ENCODE measurements at places on chromosomes 6 and 20. TPM values are rescaled to one million over a fixed set of nuclear protein-coding genes. Genes with fewer than 3 reads are reported as not detected.

Gene SLC2A10
- total RNA-seq = not detected

Gene MAS1
- total RNA-seq = not detected

Gene GGT7
- 20.9 TPM for total RNA-seq

Gene SLC17A1
- not detected for total RNA-seq

Gene SERPINB1
- total RNA-seq = 38.1 TPM

Gene COL21A1
- not detected for total RNA-seq

Gene RNF144B
- 1.6 TPM for total RNA-seq

Gene SPATS1
- total RNA-seq = not detected

Gene WFDC2
- total RNA-seq = not detected

DNA sequence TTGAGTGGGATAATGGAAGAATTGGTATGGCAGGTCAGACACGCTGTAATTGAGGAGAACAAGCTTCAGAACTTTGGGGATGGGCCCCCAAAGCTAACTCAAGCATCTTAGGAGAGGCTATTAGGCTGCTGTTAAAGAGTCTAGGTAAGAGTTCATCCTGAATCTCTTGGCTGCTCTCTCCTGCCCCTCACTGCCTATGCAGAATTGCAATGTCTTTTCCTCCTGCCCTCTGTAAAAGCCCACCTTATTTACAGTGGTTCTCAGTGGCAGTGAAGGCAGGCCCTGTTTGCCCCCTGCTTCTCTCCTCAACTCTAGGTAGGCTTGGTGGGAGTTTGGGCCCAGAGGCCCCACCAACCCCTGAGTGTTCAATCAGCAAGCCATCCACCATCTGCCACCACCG is 55.0 kb downstream of the LYRM2 start:
- no peaks in the 10 kb centered on the region for H3K36me3 ChIP-seq
- no peak overlapping the region for H3K4me3 ChIP-seq
- H3K4me1 ChIP-seq = no peaks in the 10 kb centered on the region
- no peak overlapping the region for H3K27ac ChIP-seq
- no peak for DNase-seq

DNA sequence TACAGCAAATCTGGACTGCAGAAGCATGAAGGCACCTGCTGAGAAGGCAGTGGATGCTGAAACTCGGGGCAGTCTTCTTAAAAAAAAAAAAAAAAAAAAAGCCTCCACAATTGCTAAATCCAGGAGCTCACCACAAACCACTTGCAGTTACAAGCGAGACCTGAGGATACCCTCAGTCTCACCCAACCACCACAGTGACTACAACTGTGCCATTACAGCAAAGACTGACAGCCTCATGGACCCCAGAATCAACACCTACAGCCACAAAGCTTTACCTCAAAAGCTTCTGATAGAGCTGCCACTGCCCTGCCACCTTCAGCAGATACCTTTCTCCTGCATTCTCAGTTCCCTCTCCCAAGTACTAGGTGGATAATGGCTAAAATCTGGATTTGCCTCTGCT is 9.0 kb downstream of the COL21A1 start:
- no peaks in the 10 kb centered on the region for H3K27me3 ChIP-seq
- H3K4me1 ChIP-seq = no peaks in the 10 kb centered on the region
- H3K36me3 ChIP-seq = no peaks in the 10 kb centered on the region
- no peak overlapping the region for H3K4me3 ChIP-seq
- H3K27ac ChIP-seq = no peak overlapping the region

GRCh38 chr6:159037756-159038290 is 7.0 kb downstream of the TAGAP start:
- DNase-seq = no peak
- no peaks in the 10 kb centered on the region for H3K27me3 ChIP-seq
- H3K36me3 ChIP-seq = peaks cover 80% of the 10 kb centered on the region

- no peaks in the 10 kb centered on the region for H3K27me3 ChIP-seq
- no peak overlapping the region for H3K4me3 ChIP-seq
- no peak for DNase-seq
Measured at GRCh38 chr6:168623736-168624135, 182.8 kb downstream of the SMOC2 start.

GRCh38 chr6:4023240-4023639 is 55.7 kb downstream of the FAM217A start:
- no peaks in the 10 kb centered on the region for H3K27me3 ChIP-seq
- peaks cover 77% of the 10 kb centered on the region for H3K4me1 ChIP-seq
- peak overlapping the region; percentile 95 for H3K4me3 ChIP-seq
- DNase-seq = no peak
- H3K27ac ChIP-seq = peak overlapping the region; percentile 99

DNA sequence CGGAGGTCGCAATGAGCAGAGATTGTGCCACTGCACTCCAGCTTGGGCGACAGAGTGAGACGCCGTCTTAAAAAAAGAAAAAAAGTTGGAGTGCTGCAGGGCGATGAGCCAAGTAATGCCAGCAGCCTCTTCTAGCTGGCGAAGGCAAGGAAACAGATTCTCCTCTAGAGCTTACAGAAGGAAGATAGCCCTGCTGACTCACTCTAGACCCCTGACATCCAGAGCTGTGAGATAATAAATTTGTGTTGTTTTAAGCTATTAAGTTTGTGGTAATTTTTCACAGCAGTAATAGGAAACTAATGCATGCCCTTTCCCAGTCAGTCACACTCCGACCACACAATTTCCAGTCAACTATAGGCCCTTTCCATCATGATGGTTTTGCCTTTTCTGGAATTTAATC is 16.4 kb downstream of the PRSS16 start:
- no peak overlapping the region for H3K4me3 ChIP-seq
- no peaks in the 10 kb centered on the region for H3K4me1 ChIP-seq
- DNase-seq = no peak
- H3K36me3 ChIP-seq = no peaks in the 10 kb centered on the region
- H3K27me3 ChIP-seq = peaks cover 22% of the 10 kb centered on the region

DNA sequence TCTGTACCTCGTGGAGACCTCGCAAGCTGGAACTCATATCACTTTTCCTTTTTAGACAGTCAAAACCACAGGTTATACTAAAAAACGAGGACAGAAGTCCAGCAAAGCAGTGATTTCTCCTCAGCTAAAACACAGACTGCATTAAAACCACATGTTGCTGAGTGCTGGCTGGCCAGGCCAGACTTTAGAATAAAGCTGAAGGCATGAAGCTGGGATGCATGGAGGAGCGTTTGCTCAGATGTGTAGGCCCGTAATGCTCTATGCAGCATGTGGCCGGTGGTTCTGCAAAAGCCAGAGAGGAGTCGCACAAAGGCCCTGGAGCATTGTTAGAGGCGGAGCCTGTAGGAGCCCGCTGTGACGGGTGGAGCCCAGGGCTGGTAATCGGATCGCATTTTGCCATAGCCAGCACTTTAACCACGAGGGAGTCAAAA is 83.6 kb downstream of the SMOC2 start:
- no peak for DNase-seq
- no peaks in the 10 kb centered on the region for H3K4me1 ChIP-seq
- H3K27me3 ChIP-seq = no peaks in the 10 kb centered on the region
- no peak overlapping the region for H3K4me3 ChIP-seq
- no peaks in the 10 kb centered on the region for H3K36me3 ChIP-seq
- no peak overlapping the region for H3K27ac ChIP-seq

DNA sequence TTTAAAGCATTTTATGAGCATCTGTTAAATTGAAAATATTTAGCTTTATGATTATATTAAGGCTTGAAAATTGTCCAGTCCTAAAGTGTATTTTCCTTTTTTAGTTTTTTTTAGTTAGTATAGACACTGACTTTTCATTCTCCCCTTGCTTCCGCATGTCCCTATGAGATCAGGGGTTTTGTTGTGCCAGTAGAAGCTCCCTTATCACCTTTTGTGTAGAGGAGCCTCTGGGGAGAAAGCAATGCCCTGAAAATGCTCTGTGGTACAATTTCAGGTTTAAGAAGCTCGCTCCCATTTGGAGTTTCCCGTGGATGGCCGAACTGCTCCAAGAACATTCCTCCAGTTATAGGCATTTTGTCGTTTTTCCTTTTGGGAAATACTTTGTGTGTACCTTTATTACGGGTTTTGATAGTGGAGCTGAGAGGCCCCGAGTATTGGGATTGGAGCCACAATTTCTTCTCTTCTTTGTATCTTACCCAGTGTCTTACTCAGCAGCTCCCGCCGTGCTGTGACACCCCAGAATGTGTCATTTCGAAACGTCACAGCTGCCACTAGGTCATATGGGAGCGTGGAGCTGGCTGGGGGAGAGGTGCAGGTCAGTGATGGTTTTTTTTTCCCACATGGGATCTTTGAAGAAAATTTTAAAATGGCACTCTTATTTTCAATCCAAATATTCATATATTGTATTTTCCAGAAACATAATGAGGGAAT is 49.9 kb downstream of the RPRD1B start:
- no peak overlapping the region for H3K27ac ChIP-seq
- DNase-seq = no peak
- H3K4me3 ChIP-seq = no peak overlapping the region
- H3K27me3 ChIP-seq = no peaks in the 10 kb centered on the region
- H3K4me1 ChIP-seq = no peaks in the 10 kb centered on the region
- H3K36me3 ChIP-seq = peaks cover 77% of the 10 kb centered on the region

DNA sequence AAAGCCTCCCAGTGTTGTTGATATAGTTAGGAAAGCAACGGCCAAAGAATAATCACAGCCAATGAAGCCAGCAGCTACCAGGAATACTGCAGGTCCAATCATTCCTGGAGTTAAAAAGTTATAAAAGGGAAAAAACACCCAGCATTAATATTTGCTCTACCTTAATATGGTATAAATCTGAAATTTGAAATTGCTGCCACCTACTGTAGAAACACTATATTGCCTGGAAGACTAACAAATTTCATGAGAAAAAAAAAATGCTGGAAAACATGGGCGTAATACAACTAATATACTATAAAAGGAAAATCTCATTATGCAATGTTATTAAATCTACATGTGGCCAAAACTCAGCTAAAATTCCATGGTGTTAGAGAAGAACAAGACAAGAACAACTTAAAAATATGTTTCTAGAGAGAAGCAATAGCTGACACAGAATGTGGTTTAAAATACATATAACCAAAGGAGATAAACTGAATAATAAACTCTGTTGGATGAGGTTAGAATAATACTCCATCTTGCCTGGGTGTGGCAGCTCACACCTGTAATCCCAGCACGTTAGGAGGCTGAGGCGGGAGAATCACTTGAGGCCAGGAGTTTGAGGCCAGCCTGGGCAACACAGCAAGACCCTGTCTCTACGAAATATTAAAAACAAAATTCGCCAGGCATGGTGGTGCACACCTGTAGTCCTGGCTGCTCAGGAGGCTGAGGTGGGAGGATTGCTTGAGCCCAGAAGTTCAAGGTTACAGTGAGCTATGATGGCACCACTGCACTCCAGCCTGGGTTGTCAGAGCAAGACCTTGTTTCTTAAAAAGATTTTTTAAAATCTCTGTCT is 43.1 kb downstream of the SLC17A5 start:
- H3K27me3 ChIP-seq = no peaks in the 10 kb centered on the region
- H3K4me1 ChIP-seq = no peaks in the 10 kb centered on the region
- no peak overlapping the region for H3K27ac ChIP-seq
- H3K36me3 ChIP-seq = peaks cover 40% of the 10 kb centered on the region

- no peaks in the 10 kb centered on the region for H3K27me3 ChIP-seq
- DNase-seq = no peak
- no peaks in the 10 kb centered on the region for H3K4me1 ChIP-seq
- no peaks in the 10 kb centered on the region for H3K36me3 ChIP-seq
- H3K27ac ChIP-seq = no peak overlapping the region
- no peak overlapping the region for H3K4me3 ChIP-seq
Measured at GRCh38 chr20:16459019-16459700, 114.1 kb downstream of the KIF16B start.

DNA sequence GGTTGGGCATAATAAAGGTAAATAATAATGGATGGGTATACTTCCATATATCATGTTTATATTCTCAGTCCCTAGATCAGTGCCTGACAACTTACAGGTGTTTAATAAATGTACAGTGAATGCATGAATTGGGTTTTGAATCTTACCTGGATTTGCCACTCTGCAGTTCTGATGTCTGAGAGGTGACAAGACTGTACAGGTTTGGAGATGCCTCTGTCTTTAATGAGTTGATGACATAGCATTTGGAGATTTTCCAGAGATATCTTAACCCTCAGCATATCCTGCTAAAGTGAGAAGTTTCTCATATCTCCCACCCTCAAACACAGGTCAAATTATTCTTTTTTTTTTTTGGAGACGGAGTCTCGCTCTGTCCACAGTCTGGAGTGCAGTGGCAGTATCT is 2.2 kb downstream of the ANKS1A start:
- no peaks in the 10 kb centered on the region for H3K36me3 ChIP-seq
- H3K27ac ChIP-seq = no peak overlapping the region
- peaks cover 32% of the 10 kb centered on the region for H3K4me1 ChIP-seq
- no peak overlapping the region for H3K4me3 ChIP-seq
- DNase-seq = no peak

DNA sequence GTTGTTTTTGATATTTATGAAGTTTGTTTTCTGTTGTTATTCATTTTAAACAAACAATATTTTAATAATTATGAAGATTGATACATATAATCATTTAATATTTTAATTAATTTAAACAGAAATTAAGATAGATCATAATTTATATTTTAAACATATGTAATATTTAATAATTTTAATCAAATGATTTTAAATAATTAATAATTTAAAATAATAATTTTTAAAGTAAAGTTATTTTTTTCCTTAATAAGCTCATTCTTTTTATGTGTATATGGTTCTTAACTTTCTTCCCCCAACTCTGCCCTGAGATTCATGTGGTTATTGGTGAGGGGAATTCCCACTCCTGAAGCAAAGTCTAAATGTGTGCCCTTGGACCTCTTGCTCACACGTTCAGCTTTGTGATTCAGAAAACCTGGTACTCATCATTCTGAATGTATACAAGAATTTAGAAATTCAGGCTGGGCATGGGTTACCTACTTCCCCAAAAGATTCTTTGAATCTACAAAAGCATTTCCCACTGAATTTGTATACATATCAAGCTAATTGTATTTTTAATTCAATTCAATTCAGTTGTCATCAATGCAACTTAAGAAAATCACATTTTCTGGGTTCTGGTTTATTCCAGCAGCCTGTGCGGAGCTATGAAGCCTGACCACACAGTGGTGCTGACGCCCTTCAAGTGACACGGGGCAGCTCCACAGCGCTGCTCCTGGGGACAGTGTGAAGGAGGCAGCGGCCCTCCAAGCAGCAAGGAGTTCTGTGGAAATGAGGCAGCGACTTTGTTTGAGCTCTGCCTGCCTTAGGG is 168.9 kb upstream of the UST start:
- H3K4me3 ChIP-seq = no peak overlapping the region
- peaks cover 9% of the 10 kb centered on the region for H3K27me3 ChIP-seq
- H3K36me3 ChIP-seq = no peaks in the 10 kb centered on the region

Data from CD4-positive, CD25-positive, alpha-beta regulatory T cell (primary cell).